ENCODE measurements at places on chromosomes 4 and X.

- DNase-seq: no peak
Observed at GRCh38 chr4:77706717-77707116, 101.1 kb downstream of the CXCL13 start.

- no peak for DNase-seq
Observed at GRCh38 chr4:10694828-10695209, 10.3 kb upstream of the CLNK start.

- no peak for DNase-seq
Observed at GRCh38 chr4:161428180-161428965, 735.4 kb downstream of the FSTL5 start.

DNA sequence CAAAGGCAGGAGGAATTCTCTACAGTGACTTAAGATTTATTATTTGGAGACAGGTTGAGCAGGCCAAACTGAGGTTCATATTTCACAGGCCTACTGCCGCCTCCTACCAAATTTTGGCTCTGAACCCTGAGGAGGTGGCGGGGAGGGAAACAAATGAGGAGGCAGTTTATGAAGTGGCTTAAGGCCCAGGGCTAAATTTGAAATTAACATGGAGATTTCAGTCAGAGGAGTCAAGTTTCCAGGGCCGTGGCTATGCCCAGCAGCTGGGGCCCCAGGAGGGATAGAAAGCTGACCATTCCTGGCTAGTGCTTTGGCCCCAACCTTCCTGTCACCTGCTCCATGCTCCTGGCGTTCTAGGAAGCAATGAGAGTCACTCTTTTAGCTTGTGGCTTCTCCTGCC, 73.4 kb upstream of the ARHGAP36 start:
- DNase-seq: no peak

DNA sequence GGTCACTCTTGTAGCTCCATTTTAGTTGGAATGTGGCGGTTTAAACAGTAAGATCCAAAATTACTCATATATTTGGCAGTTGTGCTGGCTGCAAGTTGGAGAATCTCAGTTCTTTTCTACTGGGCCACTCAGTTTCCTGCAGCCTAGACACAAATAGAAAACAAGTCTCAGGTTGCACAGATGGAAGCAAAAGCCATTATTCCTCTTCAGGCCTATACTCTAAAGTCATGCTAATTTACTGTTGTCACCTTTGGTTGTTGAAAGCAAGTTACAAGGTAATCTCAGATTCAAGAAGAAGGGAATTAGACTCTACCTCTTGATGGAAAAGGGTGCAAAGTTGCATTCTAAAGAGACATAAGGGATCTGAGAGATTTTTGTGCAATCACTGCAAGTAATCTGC, 345.4 kb downstream of the ADAM29 start:
- DNase-seq: no peak

DNA sequence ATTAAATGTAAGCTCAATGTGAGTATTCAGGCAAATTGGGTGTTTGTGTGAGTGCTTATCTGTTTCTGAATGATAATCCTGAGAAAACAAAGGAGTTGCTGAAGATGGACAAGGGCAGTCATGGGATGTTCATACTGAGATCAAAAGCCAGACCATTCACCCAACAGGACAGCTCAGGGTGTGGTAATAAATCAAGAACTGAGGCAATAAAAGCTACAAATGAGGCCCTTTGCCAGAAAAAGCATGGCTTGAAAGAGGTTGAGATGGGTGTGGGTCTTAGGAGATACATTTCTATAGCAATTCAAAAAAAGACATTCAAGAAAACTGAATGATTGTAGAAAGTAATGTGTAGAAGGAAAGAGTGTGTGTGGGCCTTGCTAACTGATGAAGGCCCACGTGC, 425.8 kb upstream of the BOD1L1 start:
- no peak for DNase-seq

DNA sequence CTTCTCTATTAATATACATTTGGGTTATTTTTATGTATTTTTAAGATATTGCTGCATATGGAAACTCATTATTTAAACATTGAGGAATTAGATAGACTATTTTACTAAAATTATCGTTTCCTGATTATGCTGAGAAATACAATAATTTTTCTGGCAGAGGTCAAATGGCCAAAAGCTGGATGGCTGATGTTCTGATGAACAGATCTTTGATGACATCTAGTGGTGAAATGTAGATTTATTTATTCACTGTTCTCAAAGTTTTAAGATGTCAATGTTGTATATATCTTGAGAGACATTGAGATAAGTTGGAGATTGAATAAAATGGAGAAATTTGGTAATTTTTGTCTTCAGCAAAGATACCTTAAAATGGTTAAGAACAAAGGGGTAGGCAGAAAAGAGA, 96.2 kb downstream of the UGT8 start:
- no peak for DNase-seq

DNA sequence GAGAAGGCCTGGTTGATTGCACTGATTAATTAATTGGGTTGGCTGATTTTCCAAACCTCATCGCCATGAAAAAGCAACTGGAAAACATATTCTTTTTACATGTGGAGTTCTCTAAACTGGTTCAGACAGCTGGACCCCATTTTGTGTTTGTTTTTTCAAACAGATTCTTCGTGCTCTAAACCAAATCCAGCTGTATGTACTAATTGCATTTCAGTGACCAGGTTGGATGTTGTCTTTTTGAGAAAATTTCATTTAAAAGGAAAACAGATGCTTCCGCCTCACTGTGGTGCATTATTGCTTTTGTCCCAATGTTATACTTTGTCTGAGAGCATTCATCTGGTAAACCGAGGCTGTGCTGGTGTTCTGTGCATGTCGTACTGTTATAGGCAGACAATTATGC, 67.8 kb upstream of the LNX1 start:
- no peak for DNase-seq

DNA sequence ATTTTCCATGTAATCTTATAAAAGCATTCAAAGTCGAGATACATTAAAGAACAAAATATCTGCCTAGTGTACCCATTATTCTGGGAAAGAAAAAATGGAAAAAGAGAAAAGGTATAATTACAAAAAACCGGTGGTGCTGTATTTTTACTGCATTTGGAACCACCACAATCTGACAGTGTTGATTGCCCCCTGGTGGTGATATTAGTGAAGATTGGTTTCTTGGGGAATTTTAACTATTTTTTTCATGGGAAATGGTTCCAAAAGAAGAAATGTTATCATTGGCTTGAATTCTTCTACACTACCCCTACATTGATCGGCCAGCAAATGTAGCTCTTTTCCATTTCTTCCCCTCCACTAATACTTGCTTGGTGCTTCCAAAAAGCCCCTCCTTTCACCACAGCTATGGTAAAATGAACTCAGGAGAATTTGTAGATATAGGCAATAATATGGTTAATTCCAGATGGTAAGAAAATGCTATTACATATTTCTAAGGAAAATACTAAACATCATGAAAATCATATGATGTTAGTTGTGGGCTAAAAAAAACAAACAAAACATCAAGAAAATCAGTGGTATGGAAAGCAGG, 50.0 kb downstream of the COX18 start:
- DNase-seq: no peak

DNA sequence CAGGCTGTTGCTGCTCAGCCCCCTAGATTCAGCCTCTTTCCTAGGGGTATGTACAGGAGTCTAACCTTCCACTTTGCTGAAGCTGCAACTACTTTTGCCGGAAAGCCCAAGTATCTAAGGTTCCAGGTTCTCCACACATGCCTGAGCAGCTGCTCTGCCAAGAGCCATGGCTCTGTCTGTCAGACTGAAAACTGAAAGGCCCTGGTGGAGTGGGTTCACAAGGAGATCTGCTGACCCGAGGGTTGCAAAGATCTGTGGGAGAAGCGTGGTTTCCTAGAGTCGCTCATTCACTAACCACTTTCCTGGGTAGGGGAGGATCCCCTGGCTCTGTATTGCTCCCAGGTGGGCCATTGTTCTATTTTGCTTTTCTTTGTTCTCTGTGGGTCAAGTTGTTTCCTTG, 6.0 kb upstream of the PNMA6F start:
- DNase-seq: no peak

DNA sequence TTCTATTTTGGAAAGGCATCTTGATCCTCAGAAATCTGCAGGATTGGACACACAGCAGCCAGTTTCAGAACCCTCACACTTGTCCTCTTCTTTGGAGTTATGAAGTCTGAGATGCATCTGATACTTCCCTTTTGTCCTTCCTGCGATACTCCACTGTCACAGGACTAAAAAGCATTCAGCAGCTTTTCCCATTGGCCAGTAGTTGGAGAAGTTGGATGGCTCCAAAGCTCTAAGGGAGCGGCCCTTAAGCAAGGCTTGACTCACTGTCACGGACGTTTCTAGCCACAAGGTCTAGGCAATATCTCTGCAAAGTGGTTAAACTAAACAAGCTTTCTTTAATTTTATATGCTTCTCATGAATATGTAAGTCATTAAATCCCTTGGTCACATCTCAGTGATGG, 417.0 kb downstream of the AFF2 start:
- DNase-seq: no peak

DNA sequence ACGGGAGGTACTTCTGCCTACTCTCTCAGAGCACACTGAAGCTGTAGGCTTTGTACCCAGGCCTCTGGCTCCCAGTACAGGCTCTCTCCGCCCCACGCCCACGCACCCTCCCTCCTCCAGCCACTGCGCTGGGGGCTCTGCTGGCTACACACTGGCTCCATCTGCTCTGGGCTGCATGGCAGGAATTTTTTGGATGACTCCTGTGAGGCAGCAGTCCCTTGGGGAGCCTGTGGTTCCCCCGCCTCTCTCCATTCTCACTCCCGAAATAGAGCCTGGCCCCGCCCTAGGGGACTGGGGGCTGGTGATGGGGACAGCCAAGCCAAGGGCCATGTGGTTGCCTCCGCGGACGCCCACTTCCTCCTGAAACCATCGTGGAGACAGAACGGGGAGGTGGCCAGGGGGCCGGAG, 58.1 kb upstream of the ADRA2C start:
- no peak for DNase-seq

- DNase-seq: no peak
Observed at GRCh38 chr4:37799941-37800554, 26.4 kb upstream of the PGM2 start.

DNA sequence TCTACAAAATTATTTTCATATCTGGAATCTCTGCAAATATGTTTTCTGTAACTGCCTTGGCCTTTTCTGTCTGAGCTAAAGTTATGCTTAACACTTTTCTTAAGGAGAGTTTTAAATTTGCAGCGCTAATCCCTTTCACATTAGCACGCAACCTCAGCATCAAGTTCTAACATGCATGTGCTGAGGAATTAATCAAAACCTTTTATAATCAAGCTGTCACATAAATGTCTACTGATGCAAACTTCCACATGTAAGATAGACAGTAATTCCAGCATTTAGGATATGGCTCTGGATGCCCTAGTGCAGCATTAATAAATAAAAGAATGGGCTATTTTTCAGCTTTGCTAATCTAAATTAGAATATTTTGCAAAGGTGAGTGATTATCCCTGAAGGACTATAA, 17.5 kb upstream of the NEIL3 start:
- DNase-seq: no peak

GRCh38 chr4:52028970-52029369, 8.8 kb upstream of the LRRC66 start:
- DNase-seq: no peak

GRCh38 chr4:137748616-137749015, 216.3 kb upstream of the PCDH18 start:
- no peak for DNase-seq

DNA sequence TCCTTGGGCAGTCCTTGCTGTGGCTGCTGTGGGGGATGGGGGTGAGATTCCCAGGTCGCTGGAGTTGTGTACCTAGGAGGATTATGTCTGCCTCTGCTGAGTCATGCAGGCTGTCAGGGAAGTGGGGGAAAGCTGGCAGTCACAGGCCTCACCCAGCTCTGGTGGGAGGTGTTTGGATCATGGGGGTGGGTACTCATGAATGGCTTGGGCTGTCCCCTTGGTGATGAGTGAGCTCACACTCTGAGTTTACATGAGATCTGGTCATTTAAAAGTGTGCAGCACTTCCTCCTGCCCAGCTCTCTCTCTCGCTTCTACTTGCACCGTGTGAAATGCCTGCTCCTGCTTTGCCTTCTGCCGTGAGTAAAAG, 24.6 kb upstream of the PDLIM3 start:
- DNase-seq: no peak

- DNase-seq: no peak
Observed at GRCh38 chr4:55078987-55079386, 46.4 kb downstream of the KDR start.

GRCh38 chrX:68387776-68388175, 45.5 kb downstream of the OPHN1 start:
- no peak for DNase-seq

DNA sequence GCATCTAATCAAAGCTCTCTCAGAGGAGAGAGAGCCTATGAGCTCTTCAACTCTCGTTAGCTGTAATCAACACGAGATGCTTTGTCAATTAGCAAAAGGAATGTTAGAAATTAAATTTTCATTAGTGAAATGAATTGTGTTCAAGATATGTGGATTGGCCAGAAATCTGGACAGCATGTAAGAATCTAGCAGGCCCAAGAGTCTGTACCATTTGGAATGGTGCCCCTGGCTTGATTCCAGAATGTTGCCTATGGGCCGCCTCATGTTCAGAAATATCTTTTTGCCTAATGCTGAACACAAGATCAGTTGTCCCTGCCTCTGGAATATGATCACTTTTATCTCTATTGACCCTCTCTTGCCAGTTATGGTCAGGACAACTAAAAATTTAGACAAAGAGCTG, 88.2 kb downstream of the RBM46 start:
- DNase-seq: no peak

- no peak for DNase-seq
Observed at GRCh38 chrX:68261060-68261672, 172.1 kb downstream of the OPHN1 start.

DNA sequence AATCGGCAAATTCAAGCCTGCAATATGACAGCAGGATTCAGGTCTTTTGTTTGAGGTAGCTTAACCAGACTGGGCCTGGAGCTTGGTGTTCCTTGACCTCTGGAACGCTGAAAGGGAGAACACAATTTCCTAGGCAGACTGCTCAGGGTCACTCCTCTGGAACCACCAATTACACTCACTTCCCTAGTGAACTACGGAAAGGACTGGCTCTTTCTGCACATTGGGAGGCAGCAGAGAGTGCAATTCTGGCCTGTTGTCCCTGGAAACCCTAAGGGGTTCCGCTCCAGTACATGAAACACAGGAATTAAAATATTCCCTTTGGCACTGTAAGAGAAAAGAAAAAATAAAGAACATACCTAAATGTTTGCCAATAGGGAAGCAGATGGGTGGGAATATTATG, 58.6 kb downstream of the GPC3 start:
- DNase-seq: no peak

- DNase-seq: no peak
Observed at GRCh38 chr4:145840162-145840768, 98.4 kb downstream of the ZNF827 start.

GRCh38 chrX:11419102-11419501, 125.9 kb downstream of the AMELX start:
- no peak for DNase-seq

DNA sequence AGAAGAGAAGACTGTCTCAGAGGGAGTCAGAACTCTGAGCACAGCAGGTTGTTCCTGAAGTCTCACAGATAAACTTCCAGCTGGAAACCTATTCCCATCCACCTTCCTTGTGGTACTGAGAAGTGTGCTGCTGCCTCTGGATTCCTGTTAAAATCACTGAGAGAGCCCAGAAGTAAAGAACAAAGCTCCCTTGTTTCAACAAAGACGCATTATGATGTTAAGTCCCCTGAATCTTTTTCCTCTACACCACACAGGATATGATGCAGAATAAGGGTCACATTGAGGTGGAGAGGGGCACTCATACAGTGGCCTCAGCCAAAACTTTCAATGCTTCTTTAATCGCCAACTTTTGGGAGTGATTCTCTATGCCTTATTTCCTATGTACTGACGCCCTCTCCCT, 321.0 kb downstream of the OPHN1 start:
- no peak for DNase-seq

GRCh38 chr4:96356591-96357370, 516.9 kb downstream of the PDHA2 start:
- no peak for DNase-seq

All from T-helper 17 cell (primary cell).